GM12864 (cell line): ENCODE measurements at places on chromosomes 1 and 21.
A peak's percentile ranks its signal among the peaks of the same experiment; 100 is the strongest.

DNA sequence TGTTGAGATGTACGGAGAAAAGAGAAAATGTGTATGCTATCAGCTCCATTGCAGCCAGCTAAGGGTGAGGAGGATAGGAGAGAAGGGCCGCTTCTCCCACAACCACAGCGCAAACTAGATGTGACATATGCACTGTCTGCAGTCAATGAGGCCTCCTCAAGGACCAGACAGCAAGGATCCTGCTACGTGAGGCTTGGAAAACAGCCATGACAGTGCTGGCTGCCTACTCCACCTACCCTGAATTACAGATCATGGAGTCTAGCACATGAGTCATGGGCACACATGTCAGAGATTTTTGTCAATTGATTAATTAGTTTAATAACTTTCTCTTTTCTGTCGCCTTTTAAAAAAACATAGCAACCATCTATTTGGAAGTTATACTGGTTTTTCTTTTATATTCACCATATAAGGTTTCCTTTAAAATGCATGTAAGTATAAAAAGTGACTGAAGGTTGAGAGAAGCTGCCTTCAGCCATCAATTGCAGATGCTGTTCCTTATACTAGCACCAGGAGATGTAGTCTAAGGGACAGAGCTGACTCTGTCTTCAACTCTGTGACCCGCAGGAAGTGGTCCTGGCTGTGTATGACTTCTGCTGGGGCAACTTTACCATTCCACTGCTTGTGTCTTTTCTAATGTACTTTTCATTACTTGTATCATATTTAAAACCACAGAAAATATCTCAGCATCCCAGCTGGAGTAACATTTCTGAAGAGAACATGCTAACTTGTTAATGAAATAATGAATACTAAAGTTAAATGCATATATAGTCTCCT is 3.1 kb downstream of the VPS26C start:
- DNase-seq, result no peak

- DNase-seq, result no peak
Measured at GRCh38 chr1:52662645-52663313, 29.8 kb downstream of the SHISAL2A start.

- DNase-seq, result no peak
Measured at GRCh38 chr1:25569597-25570396, 26.4 kb downstream of the LDLRAP1 start.

GRCh38 chr21:44301961-44302406 is 2.1 kb downstream of the PFKL start:
- no peak for DNase-seq

- DNase-seq, result no peak
Measured at GRCh38 chr1:48571303-48571987, 99.4 kb upstream of the SPATA6 start.

DNA sequence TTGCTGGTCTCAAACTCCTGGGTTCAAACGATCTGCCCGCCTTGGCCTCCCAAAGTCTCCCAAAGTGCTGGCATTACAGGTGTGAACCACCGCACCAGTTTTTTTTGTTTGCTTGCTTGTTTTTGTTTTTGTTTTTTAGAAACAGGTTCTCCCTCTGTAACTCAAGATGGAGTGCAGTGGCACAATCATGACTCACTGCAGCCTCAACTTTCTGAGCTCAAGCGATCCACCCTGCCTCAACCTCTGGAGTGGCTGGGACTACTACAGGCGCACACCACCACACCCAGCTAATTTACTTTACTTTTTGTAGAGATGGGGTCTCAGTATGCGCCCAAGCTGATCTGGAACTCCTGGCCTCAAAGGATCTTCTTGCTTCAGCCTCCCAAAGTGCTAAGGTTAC is 47.3 kb upstream of the USP1 start:
- DNase-seq, result no peak

GRCh38 chr1:165117482-165117881 is 239.0 kb downstream of the LMX1A start:
- DNase-seq, result no peak

- DNase-seq, result peak; percentile 30
Measured at GRCh38 chr21:39348040-39348354, 891 bp downstream of the HMGN1 start.

DNA sequence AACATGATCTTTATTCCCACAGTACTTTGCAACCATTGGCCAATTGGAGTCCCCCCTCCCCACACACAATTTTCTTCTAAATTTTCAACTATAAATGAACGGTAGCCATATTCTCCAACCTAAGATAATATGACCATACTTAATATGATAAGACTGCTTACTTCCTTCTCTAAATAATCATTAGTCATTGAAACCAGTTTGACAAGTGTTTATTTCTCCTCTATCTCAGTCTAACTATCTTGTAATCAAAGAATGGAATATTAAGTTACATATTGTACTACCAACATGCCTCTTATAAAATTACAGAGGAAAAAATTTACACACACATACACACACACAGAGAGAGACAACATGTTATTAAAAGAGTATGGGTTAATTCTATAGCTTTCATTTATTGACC is 567.4 kb upstream of the TMPRSS15 start:
- DNase-seq, result no peak

DNA sequence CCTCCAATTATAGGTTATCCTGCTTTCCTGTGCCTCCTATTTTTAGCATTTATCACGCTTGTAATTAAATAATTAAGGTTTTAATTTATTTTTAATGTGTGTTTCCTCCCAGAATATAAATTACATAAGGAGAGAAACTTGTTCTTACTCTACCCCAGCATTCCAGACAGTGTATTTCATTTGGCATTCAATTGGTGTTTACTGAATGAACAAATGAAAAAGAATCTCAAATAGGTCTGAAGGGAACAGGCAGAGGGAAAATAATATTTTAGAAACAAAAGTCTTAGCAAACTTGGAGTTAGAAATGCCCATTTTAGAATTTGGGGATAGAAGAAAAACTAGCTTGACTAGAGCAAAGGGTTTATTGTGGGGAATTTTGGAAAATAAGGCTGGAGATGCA is 9.9 kb upstream of the RSRP1 start:
- DNase-seq, result no peak

DNA sequence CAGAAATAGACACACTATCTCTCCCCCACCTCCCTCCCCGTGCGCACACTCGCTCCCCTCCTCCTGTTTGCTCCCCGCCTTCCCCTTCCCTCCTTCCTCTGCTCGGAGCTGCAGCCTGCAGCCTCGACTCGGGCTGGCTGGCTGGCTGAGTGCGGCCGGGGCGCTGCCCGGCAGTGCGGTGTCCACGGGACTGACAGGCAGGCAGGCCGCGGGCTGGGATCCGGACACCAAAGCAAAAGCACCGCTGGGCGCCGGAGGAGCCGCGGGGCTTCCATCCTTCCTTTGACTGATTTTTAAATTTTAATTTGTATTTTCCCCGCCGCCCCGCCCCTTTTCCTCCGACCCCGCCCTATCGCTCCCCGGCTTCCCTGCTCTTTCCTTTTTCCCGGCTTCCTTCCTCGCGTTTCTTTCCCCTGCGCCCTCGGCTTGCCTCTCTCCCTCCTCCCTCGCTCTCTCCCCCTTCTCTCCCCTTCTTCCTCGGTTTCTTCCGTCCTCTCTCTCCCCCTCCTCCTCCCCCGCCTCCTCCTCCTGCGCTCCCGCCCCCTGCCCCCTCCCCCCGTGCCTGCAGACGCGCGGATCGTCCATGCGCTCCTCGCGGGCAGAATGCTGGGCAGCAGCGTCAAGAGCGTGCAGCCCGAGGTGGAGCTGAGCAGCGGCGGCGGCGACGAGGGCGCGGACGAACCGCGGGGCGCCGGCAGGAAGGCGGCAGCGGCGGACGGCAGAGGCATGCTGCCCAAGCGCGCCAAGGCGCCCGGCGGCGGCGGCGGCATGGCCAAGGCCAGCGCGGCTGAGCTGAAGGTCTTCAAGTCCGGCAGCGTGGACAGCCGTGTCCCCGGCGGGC is 109.4 kb downstream of the NAV1 start:
- DNase-seq, result no peak

GRCh38 chr1:181126289-181126688 is 37.8 kb downstream of the IER5 start:
- DNase-seq, result no peak

- peak; percentile 57 for DNase-seq
Measured at GRCh38 chr1:53182111-53182593, 14.5 kb upstream of the CPT2 start.

DNA sequence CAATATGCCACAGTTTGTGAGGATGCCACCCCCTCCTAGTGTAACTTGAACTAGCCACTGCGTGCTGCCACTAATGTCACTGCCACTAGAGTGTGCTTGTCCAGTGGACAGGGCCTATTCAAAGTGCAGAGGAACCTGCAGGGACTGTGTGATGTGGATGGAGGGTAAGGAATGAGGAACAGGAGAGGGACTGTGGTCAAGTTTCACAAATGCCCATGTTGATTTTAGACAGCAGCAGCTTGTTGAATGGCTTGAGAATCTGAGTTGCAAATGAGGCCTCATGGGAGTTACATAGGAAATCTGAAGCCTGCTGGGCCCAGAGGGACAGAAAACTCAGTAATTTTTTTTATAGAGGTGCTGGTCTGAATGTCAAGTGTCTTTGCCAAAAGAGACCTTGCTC is 112.3 kb downstream of the HHAT start:
- no peak for DNase-seq

- DNase-seq, result no peak
Measured at GRCh38 chr1:160367934-160368923, 1.4 kb downstream of the NHLH1 start.

- DNase-seq, result peak; percentile 75
Measured at GRCh38 chr1:156488566-156489165, 11.9 kb downstream of the MEF2D start.

GRCh38 chr1:106398391-106398790 is 658.1 kb upstream of the PRMT6 start:
- DNase-seq, result no peak

- DNase-seq, result no peak
Measured at GRCh38 chr1:74356493-74356892, 121.3 kb downstream of the TNNI3K start.

DNA sequence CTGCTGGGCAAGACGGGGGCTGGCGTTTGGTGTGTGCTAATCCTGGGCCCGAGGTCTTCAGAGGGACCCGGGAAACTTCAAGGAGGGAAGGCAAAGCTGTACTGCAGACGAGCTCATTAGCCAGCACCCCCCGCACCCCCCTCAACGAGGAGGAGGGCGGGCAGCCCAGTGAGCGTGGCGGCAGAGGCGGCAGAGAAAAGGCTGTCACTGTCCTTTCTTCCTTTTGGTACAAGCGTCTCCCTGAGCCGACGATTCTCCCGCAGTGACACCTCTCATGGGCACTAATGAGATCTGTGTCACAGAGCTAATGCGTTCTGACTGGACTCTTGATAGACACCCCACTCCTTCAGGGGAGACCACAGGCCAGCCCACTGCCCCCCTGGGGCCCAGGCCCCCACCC is 29.5 kb downstream of the DMAP1 start:
- DNase-seq, result no peak

GRCh38 chr1:81729818-81730217 is 70.9 kb upstream of the ADGRL2 start:
- DNase-seq, result no peak

- DNase-seq, result no peak
Measured at GRCh38 chr1:17949511-17949910, 158.1 kb upstream of the IGSF21 start.

- peak; percentile 26 for DNase-seq
Measured at GRCh38 chr1:38848071-38848470, 11.5 kb downstream of the RRAGC start.

- DNase-seq, result no peak
Measured at GRCh38 chr21:35578347-35578782, 482.0 kb downstream of the SETD4 start.

DNA sequence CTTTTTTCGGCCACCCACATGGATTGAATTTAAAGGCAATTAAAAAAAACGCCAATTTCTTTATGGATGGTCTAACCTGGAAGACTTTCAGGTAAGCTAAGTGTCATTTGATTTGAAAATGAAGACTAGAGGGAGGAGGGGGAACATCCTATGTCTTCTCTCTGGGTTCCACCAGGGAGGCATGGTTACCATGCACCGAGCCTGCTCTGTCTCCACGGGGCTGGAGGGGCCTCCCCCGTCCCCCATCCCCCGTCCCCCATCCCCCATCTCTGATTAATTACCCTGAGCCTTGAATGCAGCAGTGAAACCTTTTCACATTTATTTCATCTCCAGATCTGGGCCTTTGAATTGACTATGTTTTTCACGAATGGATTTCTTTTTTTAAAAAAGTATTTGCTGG is 135.1 kb downstream of the TLR5 start:
- DNase-seq, result no peak

DNA sequence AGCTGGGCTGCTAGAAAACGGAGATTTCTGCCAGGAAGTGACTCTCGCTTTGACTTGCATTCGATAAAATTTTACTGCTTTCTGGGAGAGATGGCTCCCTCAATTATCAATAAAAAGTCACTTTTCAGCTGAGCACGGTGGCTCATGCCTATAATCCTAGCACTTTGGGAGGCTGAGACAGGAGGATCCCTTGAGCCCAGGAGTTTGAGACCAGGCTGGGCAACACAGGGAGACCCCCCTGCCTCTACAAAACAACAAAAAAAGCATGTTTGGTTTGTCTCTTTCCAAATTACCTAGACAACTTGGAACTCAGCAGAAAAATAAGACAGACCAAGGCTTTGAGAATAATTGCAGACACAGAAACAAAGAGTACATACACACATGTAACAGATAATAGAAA is 12.9 kb upstream of the ENSA start:
- DNase-seq, result no peak

DNA sequence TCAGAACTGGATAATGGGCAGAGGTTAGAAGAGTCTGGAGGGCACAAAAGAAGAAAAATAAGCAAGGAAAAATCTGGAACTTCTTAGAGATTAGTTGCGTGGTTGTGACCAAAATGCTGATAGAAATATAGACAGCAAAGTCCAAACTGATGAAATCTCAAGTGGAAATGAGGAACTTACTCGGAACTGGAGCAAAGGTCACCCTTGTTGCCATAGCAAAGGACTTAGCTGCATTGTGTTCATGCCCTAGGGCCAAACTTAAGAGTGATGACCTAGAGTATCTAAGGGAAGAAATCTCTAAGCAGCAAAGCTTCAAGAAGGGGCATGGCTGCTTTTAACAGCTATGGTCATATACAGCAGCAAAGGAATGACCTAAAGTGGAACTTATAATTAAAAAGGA is 180.0 kb downstream of the TTLL7 start:
- DNase-seq, result no peak

DNA sequence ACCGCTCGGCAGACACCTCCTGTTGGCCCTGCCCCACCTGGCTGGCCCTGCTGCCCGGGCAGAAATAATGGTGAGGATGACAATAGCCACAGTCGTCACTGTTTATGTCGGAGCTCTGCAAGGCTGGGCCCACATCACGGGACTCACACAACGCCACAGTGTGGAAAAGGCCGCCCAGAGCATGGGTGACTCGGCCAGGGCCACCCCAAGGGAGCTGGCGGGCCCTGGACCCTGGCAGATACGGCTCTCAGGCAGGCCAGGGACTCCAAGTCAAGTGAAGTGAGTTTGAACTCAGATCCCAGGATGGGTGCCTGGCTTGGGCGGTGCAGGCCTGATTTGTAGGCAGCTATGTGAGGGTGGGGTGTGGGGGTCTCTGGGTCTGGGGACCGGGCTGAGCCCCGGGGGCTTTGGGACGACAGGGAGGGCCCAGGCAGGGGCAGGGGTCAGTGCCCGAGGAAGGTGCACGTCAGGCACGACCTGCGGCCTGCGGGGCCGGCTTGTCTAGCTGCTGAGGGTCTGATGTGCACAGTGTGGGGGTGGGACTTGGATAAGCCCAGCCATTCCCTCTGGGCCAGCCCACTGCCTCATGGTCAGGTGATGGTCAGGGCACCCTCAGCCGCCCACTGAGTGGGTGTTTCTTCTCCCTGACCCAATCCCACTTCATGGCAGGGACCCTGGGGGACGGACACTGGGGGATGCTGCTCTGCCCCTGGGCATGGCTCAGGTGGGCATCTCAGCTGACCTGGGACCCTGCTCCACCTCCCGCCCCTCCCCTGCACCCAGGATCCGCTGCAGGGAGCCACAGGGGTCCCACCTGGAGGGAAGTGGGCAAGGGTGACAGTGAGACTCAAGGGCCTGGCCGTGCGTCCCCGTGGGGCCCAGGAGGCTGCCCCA is 1.0 kb downstream of the RNF223 start:
- no peak for DNase-seq
